HTR-8/SVneo (cell line): ENCODE measurements at places on chromosomes 12 and 14.

- no peak for DNase-seq
These were observed 5.2 kb upstream of the GNG2 start for GRCh38 chr14:51855234-51855633.

GRCh38 chr14:78403278-78403815 is 233.2 kb downstream of the NRXN3 start:
- no peak for DNase-seq

GRCh38 chr12:104990950-104991349 is 4.8 kb downstream of the NOPCHAP1 start:
- no peak for DNase-seq

GRCh38 chr12:107241411-107241810 is 148.1 kb upstream of the CRY1 start:
- DNase-seq, result no peak

DNA sequence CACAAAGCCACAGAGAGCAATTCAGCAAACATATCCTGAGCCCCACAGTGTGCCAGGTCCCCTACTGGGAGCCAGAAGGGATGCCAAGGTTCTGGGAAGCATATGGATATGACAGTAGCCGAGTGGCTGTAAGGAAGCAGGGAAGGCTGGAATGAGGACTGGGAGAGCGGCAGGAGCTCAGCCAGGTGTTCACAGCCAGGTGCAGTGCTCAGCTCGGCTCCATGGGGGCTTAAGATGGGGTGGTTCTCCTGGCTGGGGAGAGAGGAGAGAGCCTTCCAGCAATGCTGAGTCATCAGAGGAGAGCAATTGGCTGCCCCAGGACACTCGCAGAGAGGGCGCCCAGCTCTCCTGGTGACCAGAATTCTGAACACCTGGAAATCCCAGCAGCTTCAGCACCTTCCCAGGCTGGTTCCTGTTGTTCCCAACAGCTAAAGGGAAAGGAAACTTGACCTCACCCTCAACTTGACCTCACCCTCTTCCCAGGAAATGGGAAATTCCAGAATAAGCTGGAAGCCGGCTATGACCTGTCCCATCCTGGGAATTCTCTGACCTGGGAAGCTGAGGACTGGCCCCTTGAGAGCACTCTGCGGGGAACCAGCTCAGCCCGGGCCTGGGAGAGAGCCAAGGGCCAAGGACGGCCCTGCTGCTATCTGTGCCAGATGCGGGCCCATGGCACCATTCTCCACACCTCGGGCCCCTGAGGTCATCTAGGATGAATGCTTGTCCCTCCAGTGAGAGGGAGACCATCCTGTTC is 34.6 kb downstream of the SLC6A12 start:
- DNase-seq, result no peak

DNA sequence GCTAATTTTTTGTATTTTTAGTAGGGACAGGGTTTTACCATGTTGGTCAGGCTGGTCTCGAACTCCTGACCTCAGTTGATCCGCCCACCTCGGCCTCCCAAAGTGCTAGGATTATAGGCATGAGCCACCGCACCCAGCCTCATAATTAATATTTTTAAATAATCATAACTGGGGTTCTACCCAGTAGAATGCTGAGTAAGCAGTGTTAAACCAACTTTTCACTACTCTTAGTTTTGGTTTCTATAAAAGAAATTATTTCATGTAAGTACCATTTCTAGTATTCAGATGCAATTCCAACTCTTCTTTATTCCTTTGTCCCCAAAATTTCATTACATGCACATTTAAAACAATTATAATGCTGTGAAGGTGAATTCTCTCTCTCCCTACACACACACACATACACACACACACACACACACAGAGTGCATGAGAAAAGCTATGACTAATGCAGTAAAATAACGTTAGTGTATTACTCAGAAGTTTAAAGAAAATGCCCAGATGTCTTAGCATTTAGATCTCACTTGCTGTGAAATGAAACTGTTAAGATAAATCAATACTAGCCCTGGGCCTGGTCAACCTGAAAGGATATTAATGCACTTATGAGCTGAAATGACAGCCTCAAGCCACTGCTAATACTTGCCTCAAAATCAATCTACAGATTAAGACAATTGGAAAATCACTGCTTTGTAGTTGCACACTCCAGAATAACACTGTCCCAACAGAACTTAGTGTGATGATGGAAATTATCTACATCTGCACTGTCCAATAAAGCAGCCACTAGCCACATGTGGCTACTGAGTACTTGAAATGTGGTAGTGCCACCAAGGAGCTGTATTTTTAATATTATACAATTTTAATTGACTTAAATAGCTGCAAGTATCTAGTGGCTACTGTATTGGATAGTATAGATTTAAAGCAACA is 36.0 kb downstream of the PTPN21 start:
- DNase-seq, result no peak

- no peak for DNase-seq
These were observed 61.7 kb upstream of the AMIGO2 start for GRCh38 chr12:47141459-47141858.

- DNase-seq, result no peak
These were observed 120.2 kb downstream of the CRACR2A start for GRCh38 chr12:3632754-3633153.

- no peak for DNase-seq
These were observed 45.1 kb upstream of the TRAF3 start for GRCh38 chr14:102731871-102732800.

DNA sequence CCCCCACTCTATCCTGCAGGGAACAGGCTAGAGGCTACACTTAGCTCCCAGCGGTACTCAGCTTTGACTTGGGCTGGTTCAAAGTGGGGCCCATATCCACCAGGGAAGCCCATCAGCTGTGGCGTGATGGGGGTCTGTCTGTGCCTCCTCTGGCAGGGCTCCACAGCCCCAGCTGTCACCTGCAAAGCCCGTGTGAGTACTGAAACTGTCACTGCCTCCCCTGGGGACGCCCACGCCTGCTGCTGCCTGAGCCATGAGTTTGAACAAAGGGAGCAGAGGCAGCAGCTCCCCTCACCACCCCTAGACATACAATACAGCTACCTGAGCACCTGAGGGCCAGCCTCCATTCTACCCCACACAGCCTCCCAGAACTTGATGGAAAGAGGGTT is 5.0 kb downstream of the REM2 start:
- DNase-seq, result no peak

DNA sequence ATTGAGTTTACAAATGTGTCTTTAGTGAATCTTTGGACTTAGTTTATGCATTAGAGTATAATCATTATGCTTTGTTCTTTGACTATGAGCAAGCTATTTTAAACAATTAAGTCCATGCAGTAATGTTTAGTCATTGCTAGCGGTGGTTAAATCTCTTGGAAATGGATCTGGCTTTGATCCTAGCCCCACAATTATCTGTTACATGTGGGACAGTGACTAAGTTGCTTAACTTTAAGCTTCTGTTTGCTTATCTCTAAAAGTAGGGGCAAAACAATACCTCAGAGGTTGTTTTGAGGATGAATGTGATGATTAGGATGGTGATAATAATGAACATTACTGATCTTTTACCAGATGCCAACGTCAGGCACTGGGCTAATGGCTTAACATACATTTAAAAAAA is 124.2 kb downstream of the NPAS3 start:
- DNase-seq, result no peak

DNA sequence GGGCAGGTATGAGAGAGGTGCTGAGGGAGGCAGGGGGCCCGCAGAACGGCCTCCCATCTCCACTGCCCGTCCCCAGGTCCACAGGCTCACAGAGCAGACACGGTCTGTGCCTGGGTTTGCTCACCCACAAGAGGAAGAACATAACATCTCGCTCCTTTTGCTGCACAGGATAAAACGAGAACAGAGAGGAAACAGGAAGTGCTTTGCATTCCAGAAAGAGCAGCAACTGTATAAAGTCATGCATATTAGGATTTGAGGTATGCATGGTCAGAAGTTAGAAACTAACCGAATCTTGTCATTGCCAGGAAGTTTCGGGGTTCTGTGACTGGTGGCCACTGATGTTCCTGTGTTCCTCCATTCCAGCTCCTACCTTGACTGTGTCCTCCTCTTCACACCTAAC is 25.0 kb downstream of the NTF3 start:
- DNase-seq, result peak; percentile 36

DNA sequence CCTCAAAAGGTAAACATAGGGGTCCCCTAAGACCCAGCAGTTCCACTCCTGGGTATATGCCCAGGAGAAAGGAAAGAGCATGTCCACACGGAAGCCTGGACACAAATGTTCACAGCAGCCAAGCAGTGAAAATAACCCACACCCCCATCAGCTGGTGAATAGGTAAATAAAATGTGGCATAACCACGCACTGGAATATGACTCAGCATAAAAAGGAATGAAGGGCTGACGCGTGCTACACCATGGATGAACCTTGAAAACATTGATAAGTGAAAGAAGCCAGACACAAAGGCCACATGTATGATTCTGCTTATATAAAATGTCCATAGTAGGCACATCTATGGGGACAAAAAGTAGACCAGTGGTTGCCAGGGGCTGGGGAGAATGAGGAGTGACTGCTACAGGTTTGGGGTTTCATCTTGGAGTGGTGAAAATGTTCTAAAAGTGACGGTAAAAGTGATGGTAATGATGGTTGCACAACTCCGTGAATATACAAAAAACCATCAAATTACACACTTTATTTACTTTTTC is 3.8 kb upstream of the SCARB1 start:
- no peak for DNase-seq

DNA sequence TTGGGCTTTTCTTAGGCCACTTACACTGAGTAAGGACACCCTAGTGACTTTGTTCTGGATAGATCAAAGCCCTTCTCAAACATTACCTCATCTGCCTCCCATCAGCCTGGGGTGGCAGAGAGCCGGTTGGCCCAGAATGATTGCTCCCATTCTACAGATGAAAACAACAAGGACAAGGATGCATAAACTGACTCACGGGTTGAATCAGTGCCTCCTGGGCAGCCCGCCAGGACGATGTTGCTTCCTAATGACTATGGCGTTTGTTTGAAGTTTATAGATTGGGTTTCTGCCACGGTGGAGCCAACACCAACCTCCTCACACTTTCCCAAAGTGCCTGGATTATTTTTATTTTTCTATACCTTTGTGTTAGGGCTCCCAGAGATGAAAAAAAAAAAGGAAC is 3.6 kb upstream of the VRK1 start:
- no peak for DNase-seq

DNA sequence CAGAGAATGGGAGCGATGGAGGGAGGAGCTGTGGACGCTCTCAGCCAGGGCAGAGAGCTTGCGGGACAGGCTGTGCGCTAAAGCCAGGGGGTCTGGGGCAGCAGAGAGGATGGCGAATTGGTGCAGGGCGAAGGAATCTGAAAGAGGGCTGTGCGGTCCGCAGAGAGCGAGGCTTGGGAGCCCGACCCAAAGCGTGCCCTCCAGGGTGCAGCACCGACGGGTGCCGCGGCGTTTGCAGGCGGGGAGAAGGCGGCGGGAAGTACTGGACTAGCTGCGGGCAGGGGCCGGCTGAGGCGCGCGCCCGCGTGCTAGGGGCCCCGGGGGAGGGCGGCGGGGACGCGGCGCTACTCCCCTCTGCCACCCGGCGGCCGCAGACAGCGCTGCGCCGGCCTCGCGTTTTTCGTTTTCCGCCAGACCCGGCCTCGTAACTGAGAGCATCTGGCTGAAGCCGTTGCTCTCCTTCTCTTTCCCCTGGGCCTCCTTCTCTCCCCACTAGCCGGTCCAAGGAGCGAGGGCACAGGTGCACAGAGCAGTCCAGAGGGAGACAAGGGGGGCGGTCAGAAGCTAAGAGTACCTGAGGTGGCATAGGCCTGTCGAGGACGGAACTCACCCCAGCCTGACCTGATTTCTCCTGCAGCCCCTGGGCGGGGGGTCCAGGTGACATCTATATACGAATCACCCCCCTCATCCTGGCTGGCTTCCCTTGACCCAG is 24.9 kb downstream of the SLC6A12 start:
- peak; percentile 68 for DNase-seq

GRCh38 chr14:56463271-56463890 is 116.2 kb upstream of the TMEM260 start:
- DNase-seq, result no peak

DNA sequence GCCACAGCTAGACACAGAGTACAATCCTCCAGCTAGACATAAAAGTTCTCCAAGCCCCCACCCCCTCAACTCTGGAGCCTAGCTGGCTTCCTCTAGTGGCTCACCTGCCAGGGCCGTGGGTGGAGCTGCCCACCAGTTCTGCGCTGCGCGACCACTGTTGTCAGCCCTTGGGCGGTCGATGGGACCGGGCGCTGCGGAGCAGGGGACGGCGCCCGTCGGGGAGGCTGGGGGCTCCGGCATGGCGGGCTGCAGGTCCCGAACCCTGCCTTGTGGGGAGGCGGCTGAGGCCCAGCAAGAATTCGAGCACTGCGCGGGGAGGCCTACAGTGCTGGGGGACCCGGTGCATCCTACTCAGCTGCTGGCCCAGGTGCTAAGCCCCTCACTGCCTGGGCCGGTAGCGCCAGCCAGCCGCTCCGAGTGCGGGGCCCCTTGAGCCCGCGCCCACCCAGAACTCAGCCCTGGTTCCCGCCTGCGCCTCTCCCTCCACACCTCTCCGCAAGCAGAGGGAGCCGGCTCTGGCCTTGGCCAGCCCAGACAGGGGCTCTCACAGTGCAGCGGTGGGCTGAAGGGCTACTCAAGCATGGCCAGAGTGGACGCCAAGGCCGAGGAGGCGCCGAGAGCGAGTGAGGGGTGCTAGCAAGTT is 51.0 kb downstream of the RTN1 start:
- no peak for DNase-seq

DNA sequence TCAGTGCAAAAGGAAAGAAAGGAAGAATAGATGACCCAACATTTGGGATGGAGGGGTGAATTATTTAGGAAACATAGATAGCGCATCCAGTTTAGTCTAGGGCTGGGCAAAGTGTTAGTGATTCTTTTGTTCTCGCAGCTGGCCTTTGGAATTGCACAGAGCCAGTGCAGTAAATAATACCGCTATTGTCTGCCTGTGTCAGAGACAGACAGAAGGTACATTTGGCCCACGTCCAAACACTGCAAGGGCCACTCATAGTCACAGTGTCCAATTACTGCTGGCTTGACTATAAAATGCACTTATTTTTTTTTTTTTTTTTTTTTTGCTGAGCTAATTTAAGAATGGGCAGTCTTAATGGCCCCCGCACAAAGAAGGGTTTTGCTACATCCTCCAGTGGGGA is 638.6 kb downstream of the BCL11B start:
- DNase-seq, result no peak

DNA sequence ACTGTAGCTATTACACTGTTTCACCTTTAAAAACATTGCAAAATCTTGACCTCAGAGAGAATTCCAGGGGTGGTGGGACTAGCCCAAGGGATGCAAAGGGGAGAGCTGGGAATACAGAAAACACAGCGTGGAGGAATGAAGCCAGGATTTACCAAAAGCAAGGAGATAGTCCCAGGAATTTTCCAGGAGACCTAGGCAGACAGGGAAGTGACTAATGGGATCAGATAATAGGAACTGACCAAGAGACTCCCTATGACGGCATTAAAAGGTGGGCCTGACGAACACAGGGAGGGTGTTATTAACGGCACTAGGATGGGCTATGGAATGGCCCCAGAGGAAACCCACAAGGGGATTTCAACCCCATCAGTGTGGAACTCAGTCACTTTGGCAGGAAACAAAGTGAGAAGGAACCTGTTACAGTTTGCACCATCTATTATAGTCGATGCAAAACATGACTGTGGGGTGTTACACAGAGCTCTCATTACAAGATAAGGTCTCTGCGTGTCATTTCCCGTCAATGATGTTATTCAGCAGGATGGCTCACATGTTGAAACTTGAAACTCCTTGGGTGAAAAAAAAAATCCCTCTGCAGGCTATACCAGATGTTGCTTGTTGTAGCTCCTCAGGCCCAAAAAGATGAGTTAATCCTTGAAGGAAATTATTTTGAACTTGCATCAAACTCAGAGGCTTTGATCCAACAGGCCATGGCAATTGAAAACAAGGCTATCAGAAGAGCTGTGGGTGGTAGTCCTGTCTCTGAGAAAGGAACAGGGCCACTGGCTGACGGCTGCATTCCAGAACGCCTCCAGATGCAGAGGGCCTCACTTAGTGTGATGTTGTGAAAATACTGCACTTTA is 58.7 kb downstream of the DRAM1 start:
- DNase-seq, result peak; percentile 67
